ENCODE measurements at places on chromosomes 11 and 22. TPM values are rescaled to one million over a fixed set of nuclear protein-coding genes. Genes with fewer than 3 reads are reported as not detected.

- H3K4me3 ChIP-seq: no peak overlapping the region
- H3K4me1 ChIP-seq: no peaks in the 10 kb centered on the region
- H3K36me3 ChIP-seq: no peaks in the 10 kb centered on the region
- peaks cover 9% of the 10 kb centered on the region for H3K27me3 ChIP-seq
- no peak for DNase-seq
These were observed 24.5 kb upstream of the ALX4 start for GRCh38 chr11:44334356-44335004.

GRCh38 chr11:59182457-59183151 lies 10.7 kb downstream of the DTX4 start:
- no peak overlapping the region for H3K4me3 ChIP-seq
- H3K27me3 ChIP-seq: peaks cover 2% of the 10 kb centered on the region
- no peak for DNase-seq
- H3K36me3 ChIP-seq: no peaks in the 10 kb centered on the region

DNA sequence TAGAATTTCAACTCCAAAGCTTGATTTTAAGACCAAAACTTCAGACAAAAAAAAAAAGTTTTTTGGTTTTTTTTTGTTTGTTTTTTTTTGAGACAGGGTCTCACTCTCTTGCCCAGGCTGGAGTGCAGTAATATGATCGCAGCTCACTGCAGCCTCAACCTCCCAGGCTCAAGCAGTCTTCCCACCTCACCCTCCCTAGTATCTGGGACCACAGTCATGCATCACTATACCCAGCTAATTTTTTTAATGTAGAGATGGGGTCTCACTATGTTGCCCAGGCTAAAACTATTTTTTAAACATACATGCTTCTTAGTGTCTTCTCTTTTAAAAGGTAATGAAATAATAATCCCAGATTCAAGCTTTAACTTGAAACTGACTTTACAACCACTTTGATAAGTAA lies 35.4 kb upstream of the GRK2 start:
- H3K4me3 ChIP-seq: no peak overlapping the region
- H3K27me3 ChIP-seq: peaks cover 3% of the 10 kb centered on the region
- no peak overlapping the region for H3K27ac ChIP-seq
- H3K4me1 ChIP-seq: peaks cover 19% of the 10 kb centered on the region

B4GALNT4 gene
- not detected for polyA plus RNA-seq

- H3K27me3 ChIP-seq: peaks cover 2% of the 10 kb centered on the region
- peaks cover 38% of the 10 kb centered on the region for H3K36me3 ChIP-seq
- DNase-seq: no peak
These were observed 7.6 kb downstream of the PSMD13 start for GRCh38 chr11:244376-244775.

GRCh38 chr11:57700425-57700824 lies 11.6 kb downstream of the MED19 start:
- no peaks in the 10 kb centered on the region for H3K4me1 ChIP-seq
- H3K4me3 ChIP-seq: no peak overlapping the region
- H3K27ac ChIP-seq: no peak overlapping the region
- DNase-seq: no peak
- peaks cover 4% of the 10 kb centered on the region for H3K27me3 ChIP-seq

GRCh38 chr11:133826866-133827265 lies 18.4 kb downstream of the SPATA19 start:
- H3K4me3 ChIP-seq: no peak overlapping the region
- no peaks in the 10 kb centered on the region for H3K4me1 ChIP-seq
- H3K27ac ChIP-seq: no peak overlapping the region
- H3K36me3 ChIP-seq: no peaks in the 10 kb centered on the region

ARCN1 gene
- 99.9 TPM for polyA plus RNA-seq

TMX2 gene
- 72.1 TPM for polyA plus RNA-seq

- H3K4me3 ChIP-seq: no peak overlapping the region
- peaks cover 6% of the 10 kb centered on the region for H3K27me3 ChIP-seq
- H3K4me1 ChIP-seq: no peaks in the 10 kb centered on the region
- H3K36me3 ChIP-seq: no peaks in the 10 kb centered on the region
These were observed 57.5 kb upstream of the LMO2 start for GRCh38 chr11:33949252-33949913.

RBM14 gene
- polyA plus RNA-seq: 96.6 TPM

CCDC157 gene
- 3.5 TPM for polyA plus RNA-seq

RIC3 gene
- polyA plus RNA-seq: not detected

GRCh38 chr22:23277583-23278295 lies 97.4 kb downstream of the BCR start:
- H3K4me1 ChIP-seq: peaks cover 53% of the 10 kb centered on the region
- H3K36me3 ChIP-seq: peaks cover 6% of the 10 kb centered on the region
- peak overlapping the region; percentile 99 for H3K27ac ChIP-seq
- H3K4me3 ChIP-seq: no peak overlapping the region
- no peak for DNase-seq
- peaks cover 23% of the 10 kb centered on the region for H3K27me3 ChIP-seq

DNA sequence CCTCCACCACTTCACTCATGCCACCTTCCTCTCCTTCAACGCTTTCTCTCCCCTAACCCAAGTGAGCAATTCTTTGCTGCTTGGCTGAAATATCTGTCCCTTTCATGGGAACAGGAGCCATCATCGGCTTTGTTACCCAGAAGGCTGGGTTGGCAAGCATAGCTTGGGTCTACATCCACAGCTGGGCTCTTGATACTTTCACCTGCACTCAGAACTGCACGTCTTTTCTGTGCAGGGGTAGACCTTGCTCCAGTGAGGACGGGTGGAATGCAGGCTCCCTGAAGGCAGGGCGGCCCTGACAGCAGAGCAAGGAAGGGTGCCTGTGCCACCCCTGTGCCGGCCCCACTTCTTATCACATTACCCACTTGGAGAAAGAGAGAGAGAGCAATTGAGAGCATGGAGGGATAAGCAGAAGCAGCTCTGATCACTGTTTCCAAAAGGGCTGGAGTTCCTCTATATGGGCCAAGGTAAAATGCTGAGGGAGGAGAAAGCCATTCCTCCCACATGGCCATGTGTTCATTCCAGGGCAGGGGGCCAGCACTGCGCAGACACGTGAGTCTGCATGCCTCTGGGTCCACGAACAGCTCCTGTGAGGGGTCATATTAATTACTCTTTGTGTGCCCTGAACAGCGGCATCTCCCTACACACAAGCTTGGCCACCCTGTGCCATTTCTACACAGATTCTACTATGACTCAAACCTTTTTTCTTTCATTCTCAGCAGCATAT lies 181.8 kb downstream of the BUD13 start:
- DNase-seq: no peak
- no peaks in the 10 kb centered on the region for H3K36me3 ChIP-seq
- H3K4me3 ChIP-seq: no peak overlapping the region
- H3K4me1 ChIP-seq: no peaks in the 10 kb centered on the region
- peaks cover 2% of the 10 kb centered on the region for H3K27me3 ChIP-seq

DNA sequence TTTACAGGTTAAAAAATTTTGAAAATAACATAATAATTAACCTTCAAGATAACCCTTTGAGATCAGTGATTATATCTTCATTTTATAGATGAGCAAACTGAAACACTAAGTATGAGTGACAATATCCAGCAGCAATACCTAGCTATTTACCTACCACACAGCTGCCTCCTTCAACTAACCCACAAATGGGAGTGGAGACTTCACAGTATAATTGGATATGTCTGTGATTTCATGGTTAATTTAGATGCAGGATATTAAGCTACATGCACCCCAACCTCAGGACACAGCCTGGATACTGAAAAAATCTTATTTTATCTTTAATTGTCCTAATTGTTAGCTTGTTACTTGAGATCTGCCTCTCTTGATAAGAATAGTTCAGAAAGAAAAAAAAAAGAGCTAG lies 297.2 kb upstream of the ANO5 start:
- H3K4me1 ChIP-seq: peaks cover 7% of the 10 kb centered on the region
- no peaks in the 10 kb centered on the region for H3K36me3 ChIP-seq
- DNase-seq: no peak
- no peaks in the 10 kb centered on the region for H3K27me3 ChIP-seq
- no peak overlapping the region for H3K4me3 ChIP-seq

TH gene
- not detected for polyA plus RNA-seq

GRCh38 chr11:133692126-133692934 lies 153.0 kb downstream of the SPATA19 start:
- H3K27ac ChIP-seq: no peak overlapping the region
- peaks cover 3% of the 10 kb centered on the region for H3K27me3 ChIP-seq
- H3K4me1 ChIP-seq: no peaks in the 10 kb centered on the region
- no peak for DNase-seq
- H3K36me3 ChIP-seq: no peaks in the 10 kb centered on the region

SCT gene
- polyA plus RNA-seq: not detected

GRCh38 chr11:119673052-119673758 lies 55.8 kb downstream of the NECTIN1 start:
- H3K4me1 ChIP-seq: peaks cover 20% of the 10 kb centered on the region
- no peak overlapping the region for H3K4me3 ChIP-seq
- no peak for DNase-seq
- no peak overlapping the region for H3K27ac ChIP-seq
- no peaks in the 10 kb centered on the region for H3K36me3 ChIP-seq

GRCh38 chr11:8683115-8683807 lies 669 bp downstream of the RPL27A start:
- no peak for DNase-seq
- peak overlapping the region; percentile 97 for H3K27ac ChIP-seq
- H3K4me3 ChIP-seq: peak overlapping the region; percentile 93
- H3K4me1 ChIP-seq: peaks cover 54% of the 10 kb centered on the region
- H3K27me3 ChIP-seq: peaks cover 14% of the 10 kb centered on the region
- H3K36me3 ChIP-seq: peaks cover 17% of the 10 kb centered on the region

DNA sequence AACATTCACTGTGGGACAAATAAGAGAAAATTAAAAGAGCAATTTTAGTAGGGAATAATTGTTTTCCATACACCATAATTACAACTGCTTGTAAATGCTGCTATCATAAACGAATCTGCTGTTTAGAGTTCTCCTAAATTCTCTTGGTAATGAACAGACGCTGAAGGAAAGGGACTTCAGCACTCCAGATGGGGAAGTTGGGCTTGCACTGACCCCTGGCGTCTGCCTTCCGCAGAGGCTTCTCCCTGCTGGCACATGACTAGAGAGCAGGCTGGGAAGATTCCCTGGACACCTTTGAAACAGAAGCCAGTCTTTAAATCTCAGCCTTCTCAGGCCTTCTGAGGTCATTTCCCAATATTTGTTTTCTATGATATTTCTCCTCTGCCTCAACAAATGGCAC lies 84.1 kb downstream of the NXPE2 start:
- DNase-seq: no peak
- H3K27me3 ChIP-seq: peaks cover 2% of the 10 kb centered on the region
- no peaks in the 10 kb centered on the region for H3K4me1 ChIP-seq
- no peak overlapping the region for H3K4me3 ChIP-seq
- H3K36me3 ChIP-seq: no peaks in the 10 kb centered on the region

OR52H1 gene
- not detected for polyA plus RNA-seq

- H3K4me3 ChIP-seq: no peak overlapping the region
- peaks cover 8% of the 10 kb centered on the region for H3K36me3 ChIP-seq
- no peak for DNase-seq
- H3K27me3 ChIP-seq: peaks cover 7% of the 10 kb centered on the region
- H3K27ac ChIP-seq: no peak overlapping the region
These were observed 73.6 kb upstream of the GNAZ start for GRCh38 chr22:22996511-22997261.

Data from immature natural killer cell (primary cell).